Activated CD4-positive, alpha-beta T cell treated with anti-CD3 and anti-CD28 coated beads for 48 hours (primary cell): ENCODE measurements at places on chromosomes 2 and 18.

GRCh38 chr2:69483024-69483423 lies 45.8 kb upstream of the NFU1 start:
- no peak for DNase-seq

DNA sequence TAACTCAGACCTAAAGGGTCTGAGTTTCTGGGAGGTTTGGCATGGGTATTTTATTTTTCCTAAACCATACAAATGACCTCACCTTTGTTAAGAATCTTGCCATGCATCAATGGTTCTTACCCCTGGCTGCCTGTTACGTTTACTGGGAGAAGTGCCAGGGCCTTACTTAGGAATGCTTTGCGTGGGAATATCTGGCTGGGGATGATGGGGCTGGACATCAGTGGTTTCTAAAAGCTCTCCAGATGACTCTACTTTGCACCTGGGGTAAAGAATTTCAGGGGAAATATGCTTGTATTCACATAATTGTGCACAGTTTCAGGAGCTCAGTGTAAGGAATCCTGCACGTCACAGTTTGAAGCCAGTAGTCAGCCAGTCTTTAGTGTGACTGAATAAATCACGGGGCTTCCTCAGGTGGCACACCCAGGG lies 18.2 kb upstream of the DAW1 start:
- DNase-seq: no peak

- no peak for DNase-seq
Observed at GRCh38 chr18:45324495-45325113, 290.7 kb upstream of the SLC14A2 start.

DNA sequence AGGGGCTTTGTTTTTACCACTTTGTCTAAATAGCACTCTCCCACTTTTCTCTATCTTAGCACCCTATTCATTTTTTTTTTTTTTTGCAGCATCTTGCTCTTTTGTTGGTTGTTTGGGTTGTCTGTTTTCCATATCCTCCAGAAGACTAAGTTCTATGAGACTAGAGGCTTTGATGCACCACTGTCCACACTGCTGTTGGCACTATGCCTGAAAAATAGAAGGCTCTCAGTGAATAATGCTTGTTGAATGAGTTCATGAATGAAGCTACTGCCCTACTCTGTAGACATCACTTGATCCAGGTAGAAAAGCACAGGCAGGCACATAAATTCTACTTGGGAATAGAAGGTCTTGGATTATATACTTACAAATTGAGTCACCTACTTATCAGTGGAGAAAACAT lies 7.3 kb downstream of the IL1A start:
- DNase-seq: no peak

DNA sequence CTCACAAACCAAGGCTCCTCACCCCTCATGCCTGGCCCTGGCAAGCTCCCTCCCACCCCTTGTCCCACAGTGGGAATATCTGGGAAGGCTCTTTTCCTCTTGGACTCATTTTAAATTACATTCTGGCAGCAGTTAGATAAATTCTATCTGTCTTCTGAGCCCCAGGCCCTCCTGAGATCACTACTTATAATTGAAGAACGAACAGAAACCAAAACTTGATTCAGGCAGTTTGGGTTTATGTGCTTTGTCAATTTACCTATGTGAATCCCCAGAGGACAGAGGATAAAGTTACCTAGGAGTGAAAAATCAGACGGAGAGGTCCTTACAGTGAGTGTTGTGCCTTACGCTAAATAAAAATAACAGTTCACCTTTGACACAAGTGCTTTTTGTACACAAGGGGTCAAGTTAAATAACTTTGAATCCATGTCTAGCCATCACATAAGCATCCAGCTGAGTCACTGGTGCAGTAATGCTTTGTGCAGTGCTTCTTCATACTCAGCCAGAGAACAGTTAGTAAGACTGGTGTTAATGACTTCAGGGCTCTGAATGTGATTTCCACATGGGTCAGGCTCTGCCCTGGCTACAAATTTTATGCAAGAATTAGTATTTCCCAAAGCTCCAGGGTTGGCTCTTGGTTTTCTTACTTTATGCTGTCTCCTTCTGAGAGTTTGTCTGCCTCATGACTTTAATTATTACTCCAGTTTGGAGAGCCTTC lies 329.3 kb downstream of the INSIG2 start:
- DNase-seq: no peak
